Left lung (tissue), 14 donors: ENCODE measurements at places on chromosomes 4 and X.

- no peak for DNase-seq
Observed at GRCh38 chr4:107071108-107071507, 35.0 kb upstream of the DKK2 start.

DNA sequence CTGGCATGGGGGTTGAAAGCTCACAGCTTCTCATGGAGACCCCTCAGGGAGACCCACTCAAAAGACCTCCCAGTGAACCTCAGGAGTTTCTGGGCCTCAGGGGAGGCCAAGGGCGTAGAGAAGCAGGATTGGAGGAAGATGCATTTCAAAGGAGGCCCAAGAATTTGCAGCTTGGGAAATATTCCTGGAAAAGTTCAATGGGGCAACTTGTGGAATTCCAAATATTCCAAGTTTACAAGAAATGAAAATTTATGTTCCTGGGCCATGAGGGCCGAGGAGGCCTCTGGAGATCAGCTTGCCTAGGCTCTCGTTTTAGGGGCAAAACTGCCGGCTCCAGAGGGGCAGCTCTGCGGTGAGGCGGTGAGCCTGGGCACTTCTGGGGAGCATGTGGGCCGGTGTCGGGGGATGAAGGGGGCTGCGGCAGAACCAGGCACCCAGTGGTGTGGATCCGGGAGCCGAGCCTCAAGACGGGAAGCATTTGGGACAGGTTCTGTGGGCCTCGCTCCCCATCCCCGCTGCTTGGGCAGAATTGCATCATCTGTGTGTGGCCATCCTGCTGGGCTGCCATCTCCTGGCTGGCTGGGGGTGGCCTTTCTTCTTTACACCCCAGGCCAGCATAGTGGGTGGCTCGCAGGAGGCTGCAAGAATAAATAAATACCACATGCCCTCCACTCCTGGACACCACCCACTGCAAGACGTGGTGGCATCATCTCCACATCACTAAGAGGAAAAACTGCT lies 54.6 kb upstream of the GPR78 start:
- peak; percentile 63 for DNase-seq

DNA sequence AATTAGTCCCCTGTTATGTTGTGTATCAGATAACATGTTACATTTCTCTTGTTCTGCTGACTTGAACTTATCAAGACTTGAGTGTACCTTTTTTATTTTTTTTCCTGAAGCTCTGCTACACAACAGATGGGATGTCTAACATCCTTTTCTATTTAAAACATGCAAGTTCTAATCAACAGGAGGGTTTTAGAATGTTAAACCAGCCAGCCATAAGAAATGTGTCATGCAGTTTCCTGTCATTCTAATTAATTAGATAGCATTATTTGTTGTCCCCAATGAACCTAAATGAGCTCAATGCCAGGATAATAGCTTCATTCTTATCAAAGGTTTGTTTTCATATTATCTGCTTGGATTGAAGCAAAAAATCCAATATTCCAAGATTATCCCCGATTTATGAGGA lies 958.2 kb downstream of the PCDH7 start:
- DNase-seq: no peak

DNA sequence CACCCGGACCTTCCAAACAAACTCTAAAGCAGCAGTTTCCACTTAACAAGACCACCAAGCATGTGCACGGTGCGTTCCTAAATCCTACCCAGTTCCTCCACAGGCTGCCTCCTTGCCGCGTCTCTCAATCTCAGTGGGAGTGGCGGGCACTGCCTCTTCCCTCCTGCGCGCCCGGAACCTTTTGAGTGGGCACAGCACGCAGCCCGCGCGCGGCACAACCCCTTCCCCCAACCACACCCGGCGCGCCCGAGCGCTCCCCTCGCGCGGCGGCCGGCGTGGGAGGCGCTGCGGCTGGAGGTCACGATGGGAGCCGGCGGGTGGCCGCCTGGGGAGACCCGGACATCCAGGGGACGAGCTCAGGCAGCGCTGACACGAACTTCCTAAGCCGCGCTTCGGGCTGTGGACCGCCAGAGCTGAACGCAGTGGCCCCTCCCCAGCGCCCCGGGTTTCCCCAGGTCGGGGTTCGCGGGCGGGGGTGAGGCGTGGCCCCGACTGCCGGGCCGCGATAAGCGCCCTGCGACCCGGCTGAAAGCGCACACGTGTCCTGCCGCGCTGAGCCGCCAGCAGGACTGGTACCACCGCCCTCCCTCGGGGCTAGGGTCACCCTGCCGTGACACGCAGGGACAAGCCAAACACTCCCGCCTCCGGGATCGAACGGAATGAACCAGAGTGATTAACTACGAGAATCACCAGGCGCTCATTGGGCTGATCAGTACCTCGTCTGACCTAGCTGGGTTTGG lies at the start of gene ABCG2:
Gene ABCG2 (minus strand): TSS at position 151 of the 740 bp plus-strand sequence. CDS start 18,644 bp downstream, outside the sequence.
- DNase-seq: peak; percentile 82

DNA sequence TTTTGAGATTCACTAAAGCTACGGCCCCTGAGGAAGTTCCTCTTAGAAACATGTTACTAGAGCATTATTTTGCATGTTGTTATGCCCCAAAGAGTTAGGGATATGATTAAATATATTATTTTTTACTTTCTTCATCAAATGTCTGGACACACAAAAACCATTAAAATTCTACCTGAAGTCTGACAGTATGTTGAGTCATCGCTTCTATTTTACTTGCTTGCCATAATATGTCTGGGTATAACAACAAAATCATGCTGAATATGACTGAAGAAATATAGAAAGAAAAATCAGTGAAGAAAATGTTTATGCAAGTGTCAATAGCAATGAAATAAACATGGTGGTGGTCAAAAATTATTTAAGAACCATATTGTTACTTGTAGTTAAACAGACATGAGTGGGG lies 1818.5 kb upstream of the ADGRL3 start:
- no peak for DNase-seq

- DNase-seq: no peak
Observed at GRCh38 chr4:71198958-71199357, 139.9 kb upstream of the SLC4A4 start.

DNA sequence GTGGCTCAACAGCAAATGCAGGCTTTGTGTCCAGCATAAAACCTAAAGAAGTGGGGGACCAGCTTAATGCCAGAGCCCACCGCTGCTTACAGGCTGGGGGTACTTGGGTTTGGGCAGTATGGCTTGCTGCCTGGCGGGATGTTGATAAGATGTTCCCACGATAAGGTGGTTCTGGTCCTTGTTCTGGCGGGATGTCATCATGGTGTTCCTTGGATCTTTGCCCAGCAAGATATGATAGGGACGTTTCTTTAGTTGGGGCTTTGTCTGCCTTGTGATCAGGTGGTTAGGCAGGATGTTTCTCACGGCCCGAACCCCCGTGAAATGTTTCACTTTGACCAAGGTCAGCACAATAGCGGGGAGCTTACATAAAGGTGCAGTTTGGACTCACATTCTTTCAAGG lies 35.3 kb downstream of the PNPLA4 start:
- DNase-seq: no peak

GRCh38 chr4:104352211-104352610 lies 142.5 kb downstream of the CXXC4 start:
- DNase-seq: no peak

GRCh38 chr4:81469781-81470455 lies 1.8 kb downstream of the RASGEF1B start:
- no peak for DNase-seq
